HS-5 (cell line): ENCODE measurements at places on chromosomes 11 and 22.

- no peak for DNase-seq
Measured at GRCh38 chr22:30158744-30159500, 78.7 kb downstream of the HORMAD2 start.

- no peak for DNase-seq
Measured at GRCh38 chr11:57502376-57502775, 13.1 kb downstream of the SLC43A1 start.

DNA sequence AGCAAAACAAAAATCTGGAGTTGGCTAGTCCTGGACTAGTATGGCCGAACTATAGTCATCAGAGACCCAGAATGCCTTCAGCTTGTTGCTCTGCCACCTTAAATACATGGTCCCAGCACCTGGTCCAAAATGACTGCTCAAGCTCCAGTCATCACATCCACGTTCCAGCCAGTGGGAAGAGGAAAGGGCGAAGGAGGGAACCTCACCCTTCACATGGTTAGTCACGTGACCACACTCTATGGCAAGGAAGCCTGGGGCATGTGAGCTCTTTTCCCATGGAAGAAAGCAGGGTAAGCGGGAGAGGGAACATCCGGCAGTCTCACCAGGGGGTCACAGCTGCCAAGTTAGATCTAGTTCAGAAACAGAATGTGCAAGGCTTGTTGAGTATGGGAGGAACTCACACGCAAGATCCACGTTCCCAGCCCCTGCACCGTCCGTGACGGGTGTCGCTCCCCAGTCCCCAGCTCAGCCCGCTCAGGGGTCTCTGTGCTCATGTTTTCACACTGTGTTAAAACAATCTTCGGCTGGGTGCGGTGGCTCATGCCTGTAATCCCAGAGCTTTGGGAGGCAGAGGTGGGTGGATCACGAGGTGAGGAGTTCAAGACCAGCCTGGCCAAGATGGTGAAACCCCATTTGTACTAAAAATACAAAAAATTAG is 1.9 kb upstream of the ANO9 start:
- DNase-seq: no peak

- no peak for DNase-seq
Measured at GRCh38 chr11:57476757-57477506, 16.6 kb downstream of the RTN4RL2 start.

DNA sequence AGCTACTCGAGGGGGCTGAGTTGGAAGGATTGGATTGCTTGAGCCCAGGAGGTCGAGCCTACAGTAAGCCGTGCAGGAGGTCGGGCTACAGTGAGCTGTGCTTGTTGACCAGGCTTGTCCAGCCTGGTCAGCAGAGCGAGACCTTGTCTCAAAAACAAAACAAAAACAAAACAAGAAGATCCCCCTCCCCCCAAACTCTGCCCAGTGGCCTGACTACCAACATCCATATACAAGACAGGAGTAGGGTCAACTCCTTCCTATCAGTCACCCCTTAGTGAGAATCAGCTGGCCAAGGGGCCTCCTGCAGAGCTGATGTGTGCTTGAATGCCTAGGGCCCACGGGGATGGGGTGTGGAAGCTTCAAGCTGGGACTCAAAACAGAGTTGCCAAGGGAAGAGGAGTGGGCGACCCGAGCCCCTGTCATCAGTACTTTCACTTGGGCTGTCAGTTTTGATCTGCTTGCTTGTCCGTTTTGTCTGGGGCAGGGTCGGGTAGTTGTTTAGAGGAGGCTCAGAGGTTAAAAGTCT is 942 bp upstream of the TSPAN18 start:
- DNase-seq: no peak

DNA sequence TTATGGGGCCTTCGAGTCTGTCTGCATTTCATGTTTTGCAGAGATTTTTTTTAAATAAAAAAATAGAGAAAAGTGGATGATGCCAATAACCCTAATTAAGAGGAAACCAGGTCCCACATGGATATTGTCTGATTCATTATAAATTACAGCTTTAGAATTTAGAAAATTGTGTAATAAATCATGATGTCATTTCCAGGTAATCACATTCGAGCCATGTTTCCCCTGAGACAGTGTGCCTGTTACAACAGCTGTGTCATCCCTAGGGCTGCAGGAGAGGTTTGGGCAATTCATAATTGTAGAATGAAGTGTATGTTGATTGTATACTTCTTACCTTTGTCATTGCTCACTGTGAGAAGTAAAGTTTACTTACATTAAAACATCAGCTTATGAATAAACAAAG is 38.3 kb downstream of the NCAM1 start:
- DNase-seq: no peak

- no peak for DNase-seq
Measured at GRCh38 chr11:64539711-64540427, 51.2 kb upstream of the SLC22A12 start.

- DNase-seq: no peak
Measured at GRCh38 chr11:3866206-3866605, 10.7 kb downstream of the STIM1 start.

DNA sequence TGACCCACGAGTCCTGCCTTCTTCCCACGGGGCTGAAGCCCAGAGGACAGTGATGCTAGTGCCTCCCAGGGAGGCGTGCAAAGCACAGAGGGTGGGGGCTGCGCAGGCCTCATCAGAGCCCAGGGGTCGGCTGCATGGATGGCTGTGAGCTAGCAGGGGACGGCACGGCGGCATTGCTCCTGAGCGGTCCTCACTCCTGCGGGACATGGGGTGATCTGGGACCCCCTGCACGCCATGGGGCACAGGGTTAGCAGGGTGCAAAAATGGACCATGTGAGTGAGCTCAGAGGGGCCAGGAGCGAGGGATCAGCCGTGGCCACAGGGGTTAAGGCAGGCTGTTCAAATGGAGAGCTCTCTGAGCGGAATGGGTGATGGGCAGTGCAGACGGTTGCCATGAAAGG is 138.3 kb downstream of the SNX19 start:
- no peak for DNase-seq

DNA sequence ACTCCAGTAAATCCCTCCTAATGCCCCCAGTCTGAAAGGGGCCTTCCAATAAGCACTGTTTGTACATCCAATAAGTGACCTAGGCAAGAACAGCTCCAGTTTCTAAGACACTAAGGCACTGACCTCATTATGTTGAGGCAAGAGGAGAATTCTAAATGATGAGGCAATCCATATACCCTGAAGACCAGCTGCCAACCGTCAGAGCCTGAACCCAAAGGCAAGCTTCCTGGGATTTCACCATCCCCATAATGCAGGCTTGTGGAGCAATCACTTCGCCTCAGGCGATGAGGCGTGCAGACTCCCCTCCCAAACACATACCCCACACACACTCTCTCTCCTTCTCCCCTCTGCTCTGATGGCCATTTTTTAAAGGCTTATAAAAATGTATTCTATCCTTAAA is 49.5 kb downstream of the LGR4 start:
- DNase-seq: peak; percentile 60

- no peak for DNase-seq
Measured at GRCh38 chr11:61587541-61587941, 6.7 kb upstream of the SYT7 start.

DNA sequence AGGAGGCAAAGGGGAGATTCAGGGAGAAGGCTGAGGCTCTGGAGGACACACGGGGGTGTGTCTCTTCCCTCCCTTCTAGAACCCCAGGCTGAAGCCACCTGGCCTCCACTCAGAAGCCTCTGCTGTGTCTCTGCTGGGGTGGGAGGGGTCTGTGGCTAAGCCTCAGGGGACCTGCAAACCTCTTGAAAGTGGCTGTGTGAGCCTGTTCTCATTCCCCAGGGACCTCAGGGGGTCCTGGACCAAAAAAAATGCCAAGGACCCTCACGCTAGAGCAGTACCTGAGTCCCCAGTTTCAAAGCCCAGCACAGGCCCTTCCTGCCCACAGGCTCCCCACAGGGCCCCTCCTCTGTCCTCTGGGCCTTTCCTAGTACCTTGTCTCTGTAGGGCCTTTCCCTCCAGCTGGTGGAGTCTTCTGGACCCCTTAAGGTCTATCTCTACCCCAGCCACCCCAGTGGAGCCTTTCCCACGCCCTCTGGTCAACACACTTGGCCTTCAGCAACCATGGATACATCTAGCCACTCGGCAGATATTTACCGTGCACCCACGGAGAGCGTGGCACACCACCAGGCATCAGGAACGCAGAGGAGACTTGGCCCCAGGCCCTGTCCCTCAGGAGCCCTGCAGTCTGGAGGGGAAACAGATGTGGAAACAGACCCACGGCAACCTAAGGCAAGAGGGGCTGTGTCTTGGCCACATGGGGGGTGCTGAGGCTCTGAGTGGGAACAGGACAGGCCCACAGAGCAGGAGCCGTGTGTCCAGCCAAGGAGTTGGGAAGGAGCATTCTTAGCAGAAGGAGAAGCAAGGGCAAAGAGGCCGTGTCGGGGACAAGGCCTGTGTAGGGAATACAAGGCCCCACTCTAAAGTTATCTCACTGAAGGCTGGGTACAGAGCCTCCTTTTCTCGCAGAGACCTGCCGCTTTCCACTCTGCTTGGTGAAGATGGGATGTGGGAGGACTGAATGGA is 18.5 kb downstream of the PLA2G6 start:
- no peak for DNase-seq

DNA sequence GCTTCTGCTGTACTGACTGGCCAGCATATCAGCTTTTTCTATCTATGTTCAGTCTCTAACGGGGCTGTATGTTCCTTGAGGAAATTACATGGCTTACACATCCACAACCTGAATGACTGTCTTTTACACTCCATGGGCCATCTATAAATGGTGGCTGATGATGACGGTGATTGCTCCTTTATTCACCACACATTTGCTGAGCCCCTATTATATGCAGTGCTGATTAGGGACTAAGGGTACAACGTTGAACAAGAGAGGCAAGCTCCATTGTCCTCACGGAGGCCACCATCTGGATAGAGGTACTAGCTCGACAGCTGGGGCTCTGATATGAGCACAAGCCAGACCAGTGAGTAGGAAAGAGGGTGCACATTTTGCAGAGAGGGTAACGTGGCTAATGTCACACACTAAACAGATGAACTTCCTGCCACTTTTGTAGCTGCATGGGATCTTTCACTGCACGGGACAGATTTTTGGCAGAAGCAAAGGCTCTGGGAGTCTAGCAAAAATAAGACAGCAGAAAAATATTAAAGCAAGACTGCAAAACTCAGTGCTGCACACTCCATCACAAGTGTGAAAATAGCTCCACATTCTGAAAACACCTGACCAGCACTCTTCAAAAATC is 30.6 kb downstream of the DRD2 start:
- no peak for DNase-seq

- DNase-seq: no peak
Measured at GRCh38 chr11:83691451-83691950, 405.3 kb upstream of the CCDC90B start.

- DNase-seq: no peak
Measured at GRCh38 chr22:38203090-38203810, 1.5 kb downstream of the MAFF start.

- DNase-seq: no peak
Measured at GRCh38 chr11:32107647-32108046, 16.8 kb downstream of the RCN1 start.

GRCh38 chr22:32348031-32348611 is 9.5 kb upstream of the RFPL3 start:
- DNase-seq: no peak

DNA sequence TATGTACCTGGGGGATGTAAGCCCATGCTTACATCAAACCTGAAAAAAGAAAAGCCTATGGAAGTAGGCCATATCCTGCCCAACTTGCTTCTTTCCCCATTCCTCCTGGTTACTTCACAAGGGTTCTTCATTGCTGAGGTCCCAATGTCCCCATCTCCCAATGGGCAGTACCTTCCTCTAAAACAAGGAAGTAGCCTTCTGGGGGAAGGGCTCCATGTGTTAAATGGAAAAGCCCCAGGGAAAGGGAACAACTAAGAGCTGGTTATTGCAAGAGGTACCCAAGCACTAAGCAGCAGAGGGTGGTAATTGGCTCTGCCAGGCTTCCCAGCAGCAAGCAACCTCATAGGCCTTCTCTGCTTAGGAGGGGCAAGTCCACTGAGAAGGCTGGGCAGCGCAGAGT is 11.3 kb downstream of the TMEM216 start:
- DNase-seq: no peak

GRCh38 chr11:74648894-74649293 is 56.5 kb downstream of the POLD3 start:
- no peak for DNase-seq

DNA sequence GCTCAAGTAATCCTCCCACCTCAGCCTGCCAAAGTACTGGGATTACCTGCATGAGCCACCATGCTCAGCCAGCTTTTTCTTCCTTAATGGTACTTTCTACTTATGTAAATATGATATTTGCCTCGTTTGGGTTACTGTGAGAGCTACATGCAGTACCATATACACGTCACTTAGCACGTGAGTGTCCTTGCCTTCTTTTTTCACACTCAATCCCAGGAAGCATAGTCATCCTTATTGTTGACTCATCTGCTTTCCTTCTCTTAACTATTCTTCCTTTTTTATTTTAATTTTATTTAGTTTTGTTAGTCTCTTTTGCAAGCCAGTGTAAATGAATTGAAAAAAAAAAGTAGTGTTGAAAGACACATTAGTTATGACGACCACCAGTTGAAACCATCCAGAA is 205.9 kb downstream of the HIPK3 start:
- DNase-seq: no peak
